ENCODE measurements at places on chromosomes 3 and 15.
A peak's percentile ranks its signal among the peaks of the same experiment; 100 is the strongest.

DNA sequence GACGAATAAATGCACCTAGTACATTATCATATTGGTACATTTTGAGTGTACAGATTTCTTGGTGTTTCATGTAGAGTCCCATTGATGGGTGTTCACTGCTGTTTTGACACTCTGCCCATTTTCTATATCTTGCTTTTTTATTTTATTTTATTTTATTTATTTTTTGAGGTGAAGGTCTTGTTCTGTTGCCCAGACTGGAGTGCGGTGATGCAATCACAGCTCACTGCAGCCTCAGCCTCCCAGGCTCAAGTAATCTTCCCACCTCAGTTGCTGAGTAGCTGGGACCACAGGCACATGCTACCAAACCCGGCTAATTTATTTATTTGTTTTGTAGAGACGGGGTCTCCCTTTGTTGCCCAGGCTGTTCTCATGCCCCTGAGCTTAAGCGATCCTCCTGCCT lies 44.2 kb downstream of the DNAJC13 start:
- no peak for DNase-seq

- DNase-seq, result no peak
These were observed 294.9 kb upstream of the ZNF385D start for GRCh38 chr3:22045882-22046281.

- no peak for DNase-seq
These were observed 292.4 kb downstream of the CNTN4 start for GRCh38 chr3:2390926-2391532.

DNA sequence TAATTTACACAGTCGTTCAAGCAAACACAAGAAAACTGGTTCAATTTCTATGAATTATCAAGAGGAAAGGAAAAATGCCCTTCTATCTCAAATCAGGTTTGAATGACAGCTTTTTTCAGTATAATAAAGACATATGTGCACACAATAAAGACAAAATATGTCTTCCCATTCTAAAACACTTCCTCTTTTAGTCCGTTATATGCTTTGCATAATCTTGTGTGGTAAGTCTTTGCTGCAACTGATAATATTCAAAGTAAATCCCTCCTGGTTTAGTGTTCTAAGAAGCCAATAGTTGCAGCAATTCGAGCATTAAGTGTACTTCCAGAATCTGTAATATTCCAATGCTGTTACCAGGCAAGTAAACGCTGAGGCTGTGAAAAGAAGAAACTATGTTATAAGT lies 43.7 kb upstream of the MAPKBP1 start:
- peak; percentile 97 for DNase-seq

DNA sequence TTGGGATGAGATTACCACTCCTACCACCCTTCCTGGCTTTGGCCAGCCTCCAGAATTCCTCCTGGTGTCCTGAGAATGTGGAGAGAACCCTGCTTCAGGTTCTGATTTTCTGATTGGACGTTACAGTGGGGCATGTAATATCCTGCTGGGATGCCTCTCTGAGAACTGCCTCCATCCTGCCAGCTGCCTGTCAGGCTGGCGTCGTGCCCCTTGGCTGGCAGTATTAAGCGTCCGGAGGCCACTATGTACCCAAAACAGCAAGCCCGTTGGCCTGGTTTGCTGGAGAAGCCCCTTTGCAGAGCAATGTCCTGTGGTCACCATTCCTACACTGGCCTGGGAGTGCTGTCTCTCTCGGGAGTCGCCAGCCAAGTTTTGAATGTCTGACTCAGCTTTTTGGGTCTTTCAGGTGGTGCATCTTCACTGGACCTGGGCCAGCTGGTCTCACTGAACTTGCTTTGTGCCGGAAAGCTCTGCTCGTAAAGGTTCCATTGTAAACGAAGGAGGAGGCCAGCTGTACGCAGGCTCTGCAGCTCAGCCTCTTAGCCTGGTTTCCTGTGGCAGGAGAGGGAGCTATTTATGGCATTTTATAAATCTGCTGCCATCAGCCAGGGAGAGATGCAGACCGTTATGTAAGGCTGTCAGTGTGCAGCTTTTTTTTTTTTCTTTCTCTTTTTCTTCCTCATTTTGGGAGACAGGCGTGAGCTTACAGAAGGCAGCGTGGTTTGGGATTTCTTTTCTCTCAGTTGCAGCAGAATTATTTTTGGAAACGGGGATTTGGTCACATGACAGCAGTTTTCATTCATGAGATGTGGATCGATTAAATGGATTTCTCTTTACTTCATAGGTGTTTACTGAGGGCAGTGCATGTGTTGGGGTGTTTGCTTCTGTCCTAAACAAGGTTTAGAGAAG lies 19.0 kb upstream of the TRAK1 start:
- peak; percentile 94 for DNase-seq

- DNase-seq, result no peak
These were observed 13.5 kb downstream of the SOX2 start for GRCh38 chr3:181725131-181725731.

Data from MV-4-11 (cell line).